Stimulated activated CD8-positive, alpha-beta memory T cell treated with anti-CD3 and anti-CD28 coated beads, Interleukin-4, amount 100 ng/mL, for 4 hours (primary cell): ENCODE measurements at places on chromosomes 1 and 21.
A peak's percentile ranks its signal among the peaks of the same experiment; 100 is the strongest.

- DNase-seq = no peak
These were observed 57.8 kb downstream of the TMEM53 start for GRCh38 chr1:44616284-44616990.

DNA sequence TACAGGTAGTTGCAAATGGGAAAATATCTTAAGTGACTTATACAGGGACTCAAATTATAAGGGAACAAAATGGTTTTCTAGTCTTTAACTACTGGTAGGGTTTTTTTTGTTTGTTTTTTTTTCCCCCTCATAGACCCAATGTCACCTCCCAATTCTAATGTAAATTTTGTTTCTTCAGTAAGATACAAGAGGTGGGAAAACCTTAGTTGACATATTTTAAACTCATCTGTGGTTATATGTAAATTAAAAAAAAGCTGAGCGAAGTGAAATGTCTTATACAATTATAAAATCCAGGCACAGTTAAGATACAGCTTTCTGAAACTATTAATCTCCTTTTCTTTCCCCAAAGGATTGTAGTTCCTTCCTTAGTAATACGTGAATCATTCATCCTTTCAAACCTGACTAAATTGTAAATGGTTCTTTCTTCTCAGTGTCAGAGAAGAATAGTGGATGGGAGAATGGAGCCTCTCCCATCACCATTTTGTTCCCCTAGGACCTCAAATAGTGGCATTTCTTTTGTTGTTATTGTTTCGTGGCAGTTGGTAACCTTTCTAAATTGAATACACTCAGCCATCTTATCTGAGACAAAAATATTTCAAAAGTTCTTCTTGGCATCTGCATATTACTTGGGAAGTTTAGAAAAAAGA, 11.2 kb downstream of the TSEN15 start:
- DNase-seq = no peak

DNA sequence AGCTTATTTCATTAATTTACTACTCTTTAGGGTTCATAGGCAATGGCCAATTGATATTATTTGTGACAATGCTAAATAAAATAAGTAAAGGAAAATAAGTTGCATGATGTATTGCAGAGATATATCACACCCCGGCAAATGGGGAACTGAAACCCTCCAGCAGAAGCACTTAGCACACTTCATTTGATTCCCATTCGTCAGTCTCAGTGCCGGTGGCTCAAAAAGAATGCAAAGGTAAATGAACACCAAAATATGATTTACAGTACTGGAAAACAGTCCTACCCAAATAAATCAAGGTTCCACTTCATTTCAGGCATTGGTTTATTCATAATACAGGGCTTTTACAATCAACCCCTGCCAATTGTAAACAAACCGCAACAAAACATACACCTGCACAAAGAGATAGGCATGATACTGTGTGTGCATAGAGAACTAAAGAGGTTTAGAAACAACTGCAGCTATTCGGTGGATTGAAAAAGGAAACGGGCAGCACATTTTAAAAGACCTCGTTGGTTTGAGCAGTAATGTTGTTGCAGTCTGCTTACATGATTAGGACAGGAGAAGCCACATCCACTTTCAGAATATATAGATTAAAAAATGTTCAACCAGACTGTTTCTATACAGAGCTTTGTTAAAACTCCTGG, 1019.2 kb downstream of the TTLL7 start:
- no peak for DNase-seq

- no peak for DNase-seq
These were observed 176.5 kb upstream of the FAM78B start for GRCh38 chr1:166343276-166343675.

DNA sequence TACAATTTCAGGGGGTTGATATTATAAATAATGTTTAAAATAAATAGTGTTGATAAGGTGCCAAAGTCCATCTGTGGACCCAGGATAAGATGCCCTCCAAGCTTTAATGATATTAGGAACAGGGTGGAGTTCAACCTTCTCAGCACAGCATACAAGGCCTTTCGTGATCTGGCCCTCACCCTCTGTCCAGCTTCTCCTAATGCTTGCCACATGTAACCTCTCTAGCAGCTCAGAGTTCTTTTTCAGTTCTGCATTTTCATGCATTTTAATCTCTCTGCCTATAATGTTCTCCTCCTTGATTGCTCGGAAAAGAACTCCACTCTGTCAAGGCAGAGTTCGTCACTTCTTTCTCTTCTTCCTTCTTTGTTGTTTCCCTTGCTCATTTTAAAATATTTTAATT, 21.4 kb upstream of the SMAP2 start:
- DNase-seq = no peak

DNA sequence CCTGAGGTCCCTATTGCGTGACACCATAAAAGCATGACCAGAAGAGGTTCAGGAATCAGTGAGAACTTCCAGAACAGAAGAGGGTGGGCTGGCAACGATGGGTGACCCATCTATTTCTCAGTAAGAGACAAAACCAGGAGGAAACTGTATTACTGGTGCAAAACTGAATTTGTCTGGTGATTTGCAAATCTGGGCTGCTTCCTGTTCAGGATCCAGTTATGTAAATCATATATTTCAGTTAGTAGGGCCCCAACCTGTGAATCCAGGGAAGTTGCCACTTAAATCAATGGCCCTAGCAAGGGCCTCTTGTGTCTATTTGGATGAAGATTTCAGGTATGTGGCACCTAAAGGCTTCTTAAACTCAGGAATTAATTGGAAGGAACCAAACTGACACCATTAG, 23.1 kb upstream of the SMAP2 start:
- no peak for DNase-seq

GRCh38 chr1:226576601-226577000, 28.0 kb downstream of the STUM start:
- DNase-seq = no peak

GRCh38 chr21:38448671-38449385, 49.4 kb downstream of the ERG start:
- no peak for DNase-seq

DNA sequence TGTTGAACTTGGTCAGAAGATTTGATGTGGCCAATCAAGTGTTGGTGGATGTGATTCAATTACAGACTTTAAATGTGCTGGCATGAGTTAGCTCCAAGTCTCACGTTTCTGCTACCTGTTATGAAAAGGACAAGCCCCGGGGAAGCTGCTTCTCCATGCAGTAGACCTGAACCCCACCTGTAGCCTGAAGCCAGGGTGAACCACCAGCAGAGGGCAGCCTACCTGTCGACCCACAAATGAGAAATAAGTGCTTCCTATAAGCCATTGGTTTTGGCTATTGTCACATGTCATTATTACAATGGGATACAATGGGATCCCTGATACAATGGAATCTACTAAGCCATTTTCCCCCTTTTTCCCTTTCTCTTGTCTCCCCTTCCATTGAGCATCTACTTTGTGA, 230.2 kb downstream of the PRDM2 start:
- no peak for DNase-seq

DNA sequence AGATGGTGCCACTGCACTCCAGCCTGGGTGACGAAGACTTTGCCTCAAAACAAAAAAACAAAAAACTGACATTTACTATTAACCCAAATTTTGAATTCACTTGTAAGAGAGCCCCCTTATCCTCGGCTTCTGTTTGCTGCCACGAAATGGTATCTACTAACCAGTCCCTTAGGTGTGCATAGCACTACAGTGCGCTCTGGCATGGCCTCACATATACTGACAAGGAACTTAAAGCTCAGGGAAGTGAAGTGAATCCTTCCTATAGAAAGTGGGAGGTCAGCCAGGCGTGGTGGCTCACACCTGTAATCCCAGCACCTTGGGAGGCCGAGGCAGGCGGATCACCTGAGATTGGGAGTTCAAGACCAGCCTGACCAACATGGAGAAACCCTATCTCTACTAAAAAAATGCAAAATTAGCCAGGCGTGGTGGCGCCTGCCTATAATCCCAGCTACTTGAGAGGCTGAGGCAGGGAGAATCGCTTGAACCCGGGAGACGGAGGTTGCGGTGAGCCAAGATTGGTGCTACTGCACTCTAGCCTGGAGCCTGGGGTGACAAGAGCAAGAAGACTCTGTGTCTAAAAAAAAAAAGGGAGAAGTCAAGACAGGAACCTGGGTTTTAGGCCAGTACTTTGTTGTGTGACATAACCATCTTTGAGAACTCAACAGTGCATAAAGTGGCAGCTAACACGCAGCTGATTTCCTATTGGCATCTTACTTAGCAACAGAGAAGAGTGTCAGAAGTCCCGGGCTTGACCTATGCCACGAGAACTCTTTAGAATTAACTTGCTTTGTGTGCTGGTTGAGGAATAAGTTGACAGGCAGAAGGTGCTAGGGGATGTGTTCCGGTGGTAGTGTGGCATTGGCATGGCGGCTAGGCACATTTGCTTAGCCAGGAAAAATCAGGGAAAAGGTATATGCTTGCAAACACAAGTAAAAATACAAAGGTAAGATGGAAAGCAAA, 16.8 kb downstream of the ERRFI1 start:
- no peak for DNase-seq

- no peak for DNase-seq
These were observed 7.7 kb downstream of the POU3F1 start for GRCh38 chr1:38038861-38039260.

DNA sequence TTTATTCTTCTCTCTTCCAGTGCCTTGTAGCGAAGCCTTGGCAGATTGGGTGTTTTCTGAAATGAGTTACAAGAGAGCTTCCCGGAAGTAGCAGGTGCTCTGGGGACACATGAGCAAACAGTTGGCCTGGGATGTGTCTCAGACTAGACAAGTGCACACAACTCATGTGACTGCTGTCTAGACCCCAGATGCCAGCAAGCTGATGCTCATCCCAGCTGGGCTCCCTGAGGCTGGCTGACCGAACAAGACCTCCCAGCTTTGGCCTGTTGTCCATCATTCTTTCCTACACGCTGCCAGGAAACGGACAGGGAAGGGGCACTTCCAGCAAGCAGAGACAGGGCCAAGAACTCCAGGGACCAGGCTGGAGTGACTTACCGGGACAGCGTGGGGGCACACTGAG, 18.7 kb upstream of the CSF1 start:
- no peak for DNase-seq

- peak; percentile 58 for DNase-seq
These were observed 1.4 kb upstream of the PTPRF start for GRCh38 chr1:43529206-43529731.

- no peak for DNase-seq
These were observed 71.7 kb upstream of the JUN start for GRCh38 chr1:58855274-58856165.

GRCh38 chr1:151584278-151584677, 27.6 kb upstream of the SNX27 start:
- DNase-seq = no peak

DNA sequence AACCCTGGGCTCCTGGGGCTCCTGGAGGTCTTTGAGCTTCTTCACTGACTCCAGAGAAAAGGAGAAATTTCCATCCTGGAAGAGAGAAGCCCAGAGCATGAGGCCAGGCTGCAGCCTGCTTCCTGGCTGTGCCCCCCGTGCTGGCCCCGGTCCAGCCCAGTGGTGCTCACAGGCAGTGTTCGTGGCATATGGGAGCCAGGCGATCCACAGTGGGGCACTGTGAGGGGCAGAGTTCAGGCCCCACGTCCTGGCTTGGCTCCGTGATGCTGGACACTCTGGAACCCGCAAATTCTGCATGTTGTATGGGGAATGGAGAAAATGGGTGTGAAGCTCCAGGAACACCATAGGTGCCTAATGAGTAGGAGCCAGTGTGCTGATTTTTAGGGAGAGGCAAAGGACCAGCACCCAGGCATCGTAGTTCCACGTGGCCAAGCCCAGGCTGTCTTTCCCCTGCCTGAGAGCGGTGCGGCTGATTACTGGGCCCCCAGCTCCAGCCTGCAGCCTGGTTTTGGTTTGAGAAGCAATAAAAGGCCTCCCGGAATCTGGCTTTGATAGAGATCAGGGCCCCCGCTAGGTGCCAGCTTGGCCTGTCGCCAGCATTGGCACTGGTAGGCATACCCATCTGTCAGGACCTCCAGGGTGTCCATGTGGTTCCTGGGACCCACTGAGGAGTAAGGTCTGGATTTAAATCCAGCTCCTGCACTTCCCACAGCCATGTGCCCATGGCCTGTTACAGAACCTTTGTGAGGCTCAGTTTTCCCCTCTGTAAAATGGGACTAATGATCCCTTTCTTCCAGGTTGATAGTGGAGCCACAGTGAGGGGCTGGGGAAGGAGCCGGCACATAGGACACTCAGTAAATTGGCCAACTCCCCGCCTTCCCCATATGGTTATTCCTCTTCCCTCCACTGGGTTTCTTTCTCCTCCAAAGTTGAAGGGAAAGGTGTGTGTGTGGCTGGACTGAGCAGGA, 725 bp downstream of the GUCA2A start:
- no peak for DNase-seq

DNA sequence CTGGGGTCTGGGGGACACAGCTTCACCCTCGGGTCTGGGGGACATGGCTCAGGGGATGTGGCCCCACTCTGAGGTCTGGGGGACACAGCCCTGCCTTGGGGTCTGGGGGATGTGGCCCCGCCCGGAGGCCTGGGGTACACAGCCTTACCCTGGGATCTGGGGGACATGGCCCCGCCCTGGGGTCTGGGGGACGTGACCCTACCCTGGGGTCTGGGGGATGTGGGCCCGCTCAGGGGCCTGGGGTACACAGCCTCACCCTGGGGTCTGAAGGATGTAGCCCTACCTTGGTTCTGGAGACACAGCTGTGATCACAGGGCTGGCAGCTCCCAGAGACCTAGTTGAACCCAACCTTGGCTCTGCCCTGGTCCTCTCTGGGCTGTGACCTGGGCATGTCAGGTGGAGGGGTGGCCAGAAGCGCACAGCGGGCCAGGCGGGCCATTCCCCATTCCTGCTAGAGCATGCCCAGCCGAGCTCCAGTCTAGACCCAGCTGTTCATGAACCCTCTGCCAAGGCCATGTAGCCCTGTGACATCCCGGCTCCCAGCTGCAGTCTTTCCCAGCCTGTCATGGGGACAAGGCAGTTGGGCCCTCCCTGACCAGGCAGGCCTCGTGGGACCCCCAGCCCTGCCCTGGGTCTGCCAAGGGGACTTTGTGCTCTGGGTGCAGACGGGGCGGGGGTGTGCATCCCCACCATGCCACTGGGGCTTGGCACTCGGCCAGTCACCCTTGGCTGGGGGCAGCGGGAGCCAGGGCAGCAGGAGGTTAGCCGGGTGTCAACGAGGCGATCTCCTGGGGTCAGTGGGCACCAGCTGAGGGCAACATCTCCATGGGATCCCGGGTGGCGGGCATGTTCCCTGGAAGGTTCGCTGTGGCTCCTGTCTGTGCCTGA, 43.9 kb downstream of the WNT9A start:
- no peak for DNase-seq

GRCh38 chr1:41382480-41383090, 21.4 kb downstream of the FOXO6 start:
- no peak for DNase-seq

DNA sequence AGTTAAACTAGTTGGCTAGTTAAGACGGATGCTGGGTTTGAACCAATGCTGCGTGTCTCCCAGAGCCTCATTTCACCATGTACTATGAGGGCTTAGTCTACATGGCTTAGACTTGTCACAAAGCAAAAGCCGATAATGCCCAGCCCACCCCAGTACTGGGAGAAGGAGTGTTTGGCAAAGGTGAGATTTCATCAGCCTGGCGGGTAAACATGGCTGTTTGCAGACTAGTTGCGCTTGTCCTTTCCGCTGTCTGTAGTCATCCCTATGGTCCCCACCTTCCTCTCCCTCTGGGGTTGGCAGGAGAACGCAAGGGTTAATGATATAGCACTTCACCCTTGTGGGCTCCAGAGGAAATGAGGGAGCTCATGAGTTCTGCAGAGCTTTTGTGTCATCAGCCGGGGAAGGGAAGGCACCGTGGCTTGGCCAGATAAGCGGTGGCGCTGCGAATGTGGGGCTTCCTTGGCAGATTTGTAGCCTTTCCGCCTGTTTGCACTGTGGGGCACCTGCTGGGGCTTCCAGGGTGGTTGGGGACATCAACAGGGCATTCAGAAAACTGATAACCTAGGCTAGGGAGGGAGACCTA, 29.2 kb downstream of the SOX13 start:
- no peak for DNase-seq
